ENCODE measurements at places on chromosomes 7 and 10.

GRCh38 chr10:48193556-48193955 lies 80.9 kb downstream of the FRMPD2 start:
- DNase-seq: no peak

- DNase-seq: no peak
Observed at GRCh38 chr10:129961157-129961701, 2.8 kb downstream of the EBF3 start.

- DNase-seq: no peak
Observed at GRCh38 chr10:7856678-7857077, 38.4 kb downstream of the TAF3 start.

DNA sequence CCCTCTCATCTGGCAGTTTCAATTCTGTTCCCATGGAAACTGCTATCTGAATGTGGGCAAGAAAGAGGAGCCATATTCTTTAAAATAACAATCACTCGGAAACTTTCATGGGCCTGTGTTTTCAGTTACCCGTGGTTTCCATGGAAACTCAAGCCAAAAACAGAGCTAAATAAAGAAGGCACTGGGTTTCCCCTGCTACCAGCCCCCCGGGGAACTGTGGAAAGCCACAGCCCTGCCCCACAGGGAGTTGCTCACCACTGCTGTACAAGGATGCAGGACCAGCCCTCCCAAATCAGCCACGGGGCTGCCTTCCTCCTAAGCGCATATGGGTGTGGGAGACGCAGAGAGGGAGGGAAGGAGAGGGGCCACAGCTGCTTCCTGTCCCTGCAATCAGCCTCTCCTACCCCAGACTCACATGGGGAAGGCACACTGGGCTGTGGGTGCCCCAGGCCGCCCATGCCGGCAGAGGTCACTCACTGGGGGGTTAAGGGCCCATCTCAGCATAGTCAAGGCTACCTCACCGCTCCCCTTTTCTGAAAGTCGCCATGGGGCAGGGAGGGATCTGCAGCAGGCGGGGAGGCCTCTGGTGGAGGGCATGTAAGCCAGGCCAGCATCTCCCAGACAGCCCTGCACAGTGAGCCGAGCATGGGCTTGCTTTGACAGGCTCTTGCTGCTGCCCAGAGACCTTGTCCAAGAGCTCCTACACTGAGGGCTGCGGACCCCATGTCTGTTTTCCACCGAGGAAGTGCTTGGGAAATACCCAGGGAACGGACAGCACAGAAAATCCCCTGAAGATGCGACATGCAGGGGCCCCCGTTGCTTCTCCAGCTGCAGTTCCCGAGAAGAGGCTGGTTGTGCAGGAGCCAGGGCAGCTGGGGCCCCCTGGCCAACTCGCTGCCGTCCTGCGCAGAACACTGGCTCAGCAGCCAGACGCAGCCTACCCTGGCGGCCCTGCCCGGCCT lies 157.3 kb upstream of the PPP2R2D start:
- DNase-seq: peak; percentile 54

- no peak for DNase-seq
Observed at GRCh38 chr7:85736085-85736484, 549.2 kb upstream of the SEMA3D start.

DNA sequence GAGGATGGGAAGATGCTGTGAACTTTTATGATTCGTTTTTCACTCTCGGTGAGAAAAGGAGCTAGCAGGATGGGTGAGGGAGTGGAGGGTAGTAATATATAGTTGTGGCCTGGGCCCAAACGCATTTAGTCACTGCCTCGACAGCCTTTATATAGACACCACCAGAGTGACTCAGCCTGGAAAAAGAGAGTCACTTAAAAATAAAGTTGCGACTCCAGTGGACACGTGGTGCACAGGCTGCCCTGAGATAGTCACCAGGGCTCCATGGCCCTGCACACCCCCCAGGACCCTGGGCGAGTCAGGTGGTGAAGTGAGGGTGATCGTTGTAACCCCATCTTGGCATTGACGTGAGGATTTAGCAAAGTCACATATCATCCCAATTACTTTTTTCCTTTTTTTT lies 106.7 kb downstream of the CUX1 start:
- DNase-seq: no peak
